ENCODE measurements at places on chromosomes 2 and 18.
A peak's percentile ranks its signal among the peaks of the same experiment; 100 is the strongest.

DNA sequence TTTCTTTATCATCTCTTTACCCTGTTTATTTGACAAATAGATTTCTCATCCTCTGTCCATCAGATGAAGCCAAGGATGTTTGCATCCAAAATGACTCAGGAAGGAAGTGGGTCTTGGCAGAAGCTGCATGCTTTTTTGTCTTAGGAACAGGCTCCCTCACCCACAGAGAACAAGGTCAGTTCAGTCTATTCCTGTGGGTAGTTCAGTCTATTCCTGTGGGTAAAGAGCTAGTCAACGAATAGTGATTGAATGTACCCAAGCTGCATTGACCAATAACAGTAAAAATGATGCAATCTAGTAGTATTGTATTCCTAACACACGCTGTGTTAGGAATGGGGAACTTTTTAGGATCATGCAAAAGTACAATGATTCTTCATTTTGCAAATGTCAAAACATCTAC lies 290.8 kb upstream of the TANK start:
- no peak for DNase-seq

- no peak for DNase-seq
These were observed 12.0 kb downstream of the SLC38A11 start for GRCh38 chr2:164943289-164943688.

DNA sequence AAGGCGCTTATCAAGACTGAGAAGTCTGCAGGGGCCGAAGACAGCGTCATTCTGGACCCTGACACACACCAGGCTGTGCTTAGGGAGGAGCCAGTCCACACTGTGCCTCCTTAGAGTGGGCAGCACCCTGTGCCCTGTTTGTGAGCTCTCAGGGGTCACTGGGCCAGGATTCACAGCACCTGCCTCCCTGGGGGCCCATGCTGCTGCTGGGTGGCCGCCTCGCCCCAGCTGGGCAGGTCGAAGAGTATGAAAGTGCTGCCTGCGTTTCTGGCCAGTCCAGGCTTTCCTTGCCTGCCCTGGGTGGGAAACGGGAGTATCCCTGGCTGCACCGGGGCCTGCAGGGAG lies 15.4 kb upstream of the GPR55 start:
- no peak for DNase-seq

DNA sequence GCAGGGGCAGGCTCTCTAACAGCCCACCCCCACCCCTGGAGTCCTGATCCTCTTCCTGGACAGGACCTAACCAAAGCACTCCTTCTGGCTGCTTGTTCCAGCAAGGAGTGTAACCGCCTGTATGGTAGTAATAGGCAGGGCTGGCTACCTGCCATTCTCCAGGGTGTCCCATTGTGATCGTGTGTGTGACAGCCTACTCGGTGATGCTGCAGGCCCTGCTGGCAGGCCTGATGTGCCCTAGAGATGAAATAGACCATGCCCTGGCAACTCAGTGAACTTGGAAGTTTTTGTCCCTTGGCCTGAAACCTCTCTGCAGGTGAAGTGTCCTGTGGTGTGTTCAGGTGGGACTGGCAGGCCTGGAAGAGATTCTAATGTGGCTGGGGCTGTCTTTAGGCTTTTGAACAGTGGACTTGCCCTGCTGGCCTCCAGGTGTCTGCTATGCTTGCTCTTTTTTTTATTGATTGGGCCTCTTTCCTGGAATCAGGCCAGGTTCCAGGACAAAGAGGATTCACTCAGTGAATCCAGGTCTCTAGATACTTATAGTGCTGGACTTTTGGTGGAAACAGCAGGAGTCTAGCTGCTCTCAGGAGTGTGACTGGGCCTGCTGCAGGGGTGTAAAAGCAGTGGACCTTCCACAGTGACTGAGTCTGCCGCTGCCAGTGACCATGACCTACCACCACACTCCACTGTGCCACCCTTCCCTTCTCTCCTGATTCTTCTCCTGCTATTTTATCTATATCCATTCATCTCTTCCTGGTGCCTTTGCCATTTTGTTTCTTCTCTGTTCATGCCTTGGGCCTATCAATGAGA lies 132.1 kb downstream of the CTIF start:
- DNase-seq, result no peak

GRCh38 chr2:107064750-107065149 lies 178.8 kb upstream of the ST6GAL2 start:
- no peak for DNase-seq

- no peak for DNase-seq
These were observed 45.0 kb upstream of the MGAT5 start for GRCh38 chr2:134208825-134209224.

DNA sequence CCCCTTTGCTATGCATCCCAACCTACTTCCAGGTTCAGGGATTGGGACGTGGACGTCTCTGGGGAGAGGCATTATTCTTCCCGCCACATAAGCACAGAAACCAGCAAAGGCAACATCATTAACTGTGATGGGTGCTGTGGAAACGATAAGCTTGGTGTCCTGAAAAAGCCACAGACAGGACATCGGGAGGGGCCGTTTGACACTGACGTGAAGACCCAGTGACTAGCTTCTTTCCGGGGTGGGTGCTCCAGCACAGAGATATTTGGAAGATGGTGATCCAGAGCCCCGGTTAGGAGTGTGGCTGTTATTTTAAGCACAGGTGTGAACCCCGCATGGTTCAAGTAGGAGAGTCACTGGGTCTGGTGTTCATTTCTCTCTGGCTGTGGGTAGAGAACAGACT lies 163.8 kb upstream of the HDAC4 start:
- no peak for DNase-seq

DNA sequence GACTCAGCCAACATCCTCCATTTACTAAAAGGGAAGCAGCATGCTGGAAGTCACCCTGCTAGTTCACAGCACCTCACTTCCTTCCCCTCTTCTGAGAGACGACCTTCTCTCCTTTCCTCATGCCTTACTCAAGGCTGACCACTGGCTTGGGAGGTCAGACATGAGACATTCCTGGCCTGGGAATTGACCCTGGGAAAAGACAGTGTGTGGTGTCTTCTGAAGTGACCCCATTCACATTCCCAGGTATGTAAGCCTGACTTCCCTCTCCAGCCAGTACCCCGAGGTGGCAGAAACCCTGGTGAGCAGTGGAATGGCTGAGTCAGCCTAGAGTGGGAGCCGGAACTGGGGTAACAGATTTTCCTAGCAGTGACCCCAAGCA lies 92.4 kb downstream of the PLB1 start:
- no peak for DNase-seq

DNA sequence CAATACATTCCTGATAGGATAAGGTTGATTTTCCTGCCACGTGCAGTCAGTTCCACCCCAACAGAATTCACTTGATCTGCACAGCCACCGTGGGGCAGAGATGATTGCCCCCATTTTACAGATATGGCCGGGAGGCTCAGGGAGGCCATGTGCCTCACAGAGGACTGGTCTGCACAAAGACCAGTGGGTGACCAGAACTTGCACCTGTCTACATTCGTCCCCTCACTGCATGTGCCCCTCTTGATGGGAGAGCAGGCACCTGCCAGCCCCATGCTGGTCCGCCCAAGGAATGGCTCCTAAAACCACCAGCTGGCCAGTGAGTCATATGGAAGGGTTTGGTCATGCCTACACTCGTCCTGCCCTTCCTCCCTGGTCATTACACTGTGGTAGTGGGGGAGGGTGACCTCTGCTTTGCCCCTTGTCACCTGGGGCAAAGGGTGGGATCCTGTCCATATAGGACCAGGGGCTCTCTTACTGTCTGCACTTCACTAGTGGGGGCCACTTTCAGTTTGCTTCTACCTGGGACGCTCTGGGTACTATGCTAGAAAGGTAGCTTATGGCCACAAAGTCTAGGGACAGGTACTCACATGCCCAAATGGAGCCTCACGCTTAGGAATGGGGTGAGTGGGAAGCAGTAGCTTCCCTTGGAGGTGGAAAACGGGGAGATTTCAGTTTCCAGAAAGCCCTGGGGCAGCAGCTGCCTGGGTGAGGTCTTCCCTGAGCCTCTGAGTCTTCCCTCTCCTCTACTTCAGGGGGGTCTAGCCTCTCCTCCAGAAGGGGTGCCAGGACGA lies 14.7 kb downstream of the RRM2 start:
- no peak for DNase-seq

DNA sequence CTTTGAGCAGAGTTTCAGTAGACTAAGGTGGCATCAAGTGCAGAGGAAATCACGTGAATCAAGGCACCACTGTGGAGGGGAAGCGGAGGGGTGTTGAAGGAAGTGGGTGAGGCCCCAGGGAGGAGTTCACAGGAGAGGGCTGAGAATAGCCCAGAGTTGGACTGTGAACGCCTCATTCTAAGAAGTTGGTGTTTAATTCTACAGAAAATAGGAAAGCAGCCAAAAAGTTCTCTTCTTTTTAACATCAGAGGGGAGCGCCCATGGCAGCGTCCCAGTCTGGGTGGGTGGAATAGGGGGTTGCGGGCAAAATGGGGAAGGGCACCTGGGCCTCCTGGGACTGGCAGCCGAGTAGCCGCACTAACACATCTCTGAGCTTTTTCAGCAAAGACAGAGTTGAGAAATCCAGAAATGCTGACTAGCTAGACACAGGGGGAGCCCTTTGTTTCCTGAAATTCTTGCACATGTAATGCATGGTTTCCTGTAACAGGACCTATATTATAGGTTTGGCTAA lies 97.0 kb downstream of the NEB start:
- no peak for DNase-seq

DNA sequence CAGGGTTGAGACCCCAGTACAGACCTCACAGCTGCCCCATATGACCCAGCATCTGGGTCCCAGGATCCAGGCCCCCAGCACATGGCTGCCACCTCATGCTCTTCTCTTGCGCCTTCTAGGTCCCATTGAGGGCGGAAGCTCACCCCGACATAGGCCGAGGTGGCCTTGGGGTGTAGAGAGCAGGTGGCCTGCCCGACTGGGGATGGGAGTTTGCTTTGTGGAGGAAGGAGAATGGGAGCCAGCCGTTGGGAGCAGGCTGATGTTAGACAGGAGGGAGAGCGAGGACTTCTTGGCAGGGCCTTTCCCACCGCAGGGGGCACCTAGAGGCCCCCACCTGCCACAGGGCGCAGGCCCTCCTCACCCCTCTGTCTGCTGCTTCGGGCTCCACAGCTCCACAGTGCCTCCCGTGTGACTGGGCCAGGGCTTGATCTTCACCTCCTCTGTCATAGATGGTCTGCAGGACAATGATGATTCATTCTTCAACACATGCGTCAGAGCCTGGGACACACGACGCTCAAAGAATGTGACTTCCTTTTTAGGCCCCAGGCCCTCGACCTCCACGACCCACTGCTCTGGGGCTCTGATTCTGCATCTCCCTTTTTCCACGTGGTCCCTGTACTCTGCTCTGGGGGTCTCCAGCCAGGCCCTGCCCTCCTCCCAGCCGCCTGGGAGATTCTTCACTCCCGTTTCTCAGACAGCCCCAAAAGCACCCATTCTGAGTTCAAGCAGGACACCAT lies 86.6 kb upstream of the ODC1 start:
- DNase-seq, result no peak

DNA sequence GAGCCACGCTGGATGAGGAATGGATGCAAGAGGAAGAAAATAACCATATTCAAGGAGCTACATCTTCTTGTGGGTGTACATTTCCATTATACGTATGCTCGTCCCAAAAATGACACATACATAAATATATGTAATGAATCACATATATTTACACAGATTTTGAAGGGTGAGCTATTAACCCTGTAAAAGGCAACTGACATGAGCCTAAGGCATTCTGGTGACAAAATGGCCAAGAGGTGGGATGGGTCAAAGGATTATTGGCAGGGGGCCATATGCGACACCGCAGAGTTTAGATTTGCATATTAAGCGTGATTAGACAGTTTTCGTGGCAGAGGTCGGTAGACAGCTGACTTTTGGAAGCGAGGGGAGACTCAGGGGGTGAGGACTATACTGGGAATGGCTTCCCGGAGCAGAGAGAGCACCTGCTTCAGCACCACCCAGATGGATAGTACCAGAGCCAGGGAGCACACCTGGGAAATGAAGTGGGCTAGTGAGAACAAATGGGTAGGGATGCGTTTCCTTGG lies 431 bp upstream of the CNRIP1 start:
- DNase-seq, result no peak

GRCh38 chr2:45755585-45756335 lies 104.3 kb downstream of the PRKCE start:
- DNase-seq, result no peak

GRCh38 chr2:238203973-238204683 lies 633 bp upstream of the ILKAP start:
- no peak for DNase-seq

- no peak for DNase-seq
These were observed 211.8 kb upstream of the SLC14A2 start for GRCh38 chr18:45403341-45404049.

GRCh38 chr2:41735006-41735405 lies 312.8 kb upstream of the PKDCC start:
- DNase-seq, result no peak

DNA sequence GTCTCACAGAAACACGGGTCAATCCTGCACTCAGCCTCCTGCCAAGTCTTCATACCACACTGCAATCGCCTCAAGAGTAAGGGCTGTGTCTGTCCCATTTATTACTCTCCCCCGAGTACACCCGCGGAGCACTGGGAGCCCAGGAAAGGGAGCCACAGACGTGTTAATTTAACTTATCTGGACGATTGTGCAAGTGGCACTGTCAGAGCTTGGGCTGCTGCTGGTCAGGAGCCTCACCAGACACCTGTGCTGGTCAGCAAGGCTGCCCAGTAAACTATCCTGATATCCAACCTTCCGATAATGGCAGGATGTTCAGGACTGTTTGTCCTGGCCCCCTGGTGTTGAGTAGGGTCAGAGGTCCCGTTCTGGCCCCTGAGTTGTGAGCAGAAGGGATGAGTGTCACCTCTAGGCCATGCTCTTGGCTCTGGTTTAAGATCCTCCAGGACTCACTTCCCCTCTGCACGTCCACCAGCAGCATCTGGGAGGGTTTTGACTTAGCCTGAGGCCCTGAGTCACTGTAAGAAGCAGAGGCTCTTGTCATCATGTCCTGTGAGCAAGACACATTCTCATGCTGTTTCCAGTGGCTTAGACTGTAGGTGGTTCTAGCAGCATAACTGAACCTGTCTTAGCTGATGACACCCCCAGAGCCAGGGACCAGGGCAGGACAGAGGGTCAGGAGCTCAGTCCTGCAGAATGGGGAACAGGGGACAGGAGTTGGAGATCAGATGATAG lies 82.5 kb upstream of the ARL4C start:
- no peak for DNase-seq

DNA sequence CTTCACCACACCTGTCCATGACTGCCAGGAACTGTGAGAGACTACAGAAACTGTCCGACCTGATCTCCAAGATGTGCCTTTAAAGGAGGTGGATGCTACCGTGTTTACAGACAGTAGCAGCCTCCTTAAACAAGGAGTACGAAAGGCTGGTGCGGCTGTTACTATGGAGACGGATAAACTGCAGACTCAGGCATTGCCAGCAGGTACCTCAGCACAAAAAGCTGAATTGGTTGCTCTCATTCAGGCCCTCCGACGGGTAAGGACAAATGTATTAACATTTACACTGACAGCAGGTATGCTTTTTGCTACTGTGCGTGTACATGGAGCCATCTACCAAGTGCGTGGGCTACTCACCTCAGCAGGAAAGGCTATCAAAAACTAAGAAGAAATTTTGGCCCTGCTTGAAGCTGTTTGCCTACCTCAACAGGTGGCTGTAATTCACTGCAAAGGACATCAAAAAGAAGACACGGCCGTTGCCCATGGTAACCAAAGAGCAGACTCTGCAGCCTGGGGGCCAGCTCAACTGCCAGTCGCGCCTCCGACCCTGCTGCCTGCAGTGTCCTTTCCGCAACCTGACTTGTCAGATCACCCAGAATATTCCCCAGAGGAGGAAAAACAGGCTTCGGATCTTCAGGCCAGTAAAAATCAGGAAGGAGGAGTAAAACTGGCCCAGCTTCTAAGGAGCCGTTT lies 30.9 kb downstream of the SKA1 start:
- DNase-seq, result no peak

- peak; percentile 63 for DNase-seq
These were observed 575 bp downstream of the HSPD1 start for GRCh38 chr2:197498937-197499593.

- DNase-seq, result no peak
These were observed 58.2 kb upstream of the DSEL start for GRCh38 chr18:67574749-67575148.
